EL (cell line): ENCODE measurements at places on chromosomes 13 and 19.
A peak's percentile ranks its signal among the peaks of the same experiment; 100 is the strongest.

DNA sequence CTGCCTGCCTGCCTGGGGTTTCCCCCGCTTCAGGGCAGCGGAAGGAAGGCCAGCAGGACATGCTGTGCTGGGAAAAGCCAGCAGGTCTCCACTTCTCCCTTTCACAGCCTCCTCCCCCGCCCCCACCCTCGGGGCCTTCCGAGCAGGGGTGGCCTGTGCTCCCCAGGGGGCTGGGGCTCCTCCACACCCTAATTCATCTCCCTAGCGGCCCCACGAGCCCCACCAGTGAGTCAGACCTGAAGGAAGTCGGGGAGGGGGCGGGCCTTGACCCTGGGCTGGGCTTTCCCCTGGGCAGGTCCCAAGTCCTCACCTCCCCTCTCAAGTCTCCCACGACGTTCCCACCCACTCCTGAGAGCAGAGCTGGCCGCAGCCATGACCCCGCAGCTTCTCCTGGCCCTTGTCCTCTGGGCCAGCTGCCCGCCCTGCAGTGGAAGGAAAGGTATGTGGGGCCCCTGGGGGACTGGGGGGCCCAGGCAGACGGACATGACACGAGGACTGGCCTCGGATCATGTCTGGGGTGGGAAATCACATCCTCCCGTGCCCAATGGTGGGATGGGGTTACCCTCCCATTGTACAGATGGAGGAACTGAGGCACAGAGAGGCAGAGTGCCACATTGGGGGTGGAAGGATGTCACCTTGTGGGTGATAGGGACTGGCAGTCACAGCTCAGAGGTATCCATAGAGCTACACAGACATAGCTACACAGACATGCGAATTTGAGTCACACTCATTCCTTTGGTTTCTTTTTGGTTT lies at the start of gene EBI3:
Gene EBI3, plus strand, starts transcription at position 345 of the 753 bp plus-strand sequence. Its CDS starts 28 bp downstream, at position 373.
- DNase-seq: peak; percentile 82

DNA sequence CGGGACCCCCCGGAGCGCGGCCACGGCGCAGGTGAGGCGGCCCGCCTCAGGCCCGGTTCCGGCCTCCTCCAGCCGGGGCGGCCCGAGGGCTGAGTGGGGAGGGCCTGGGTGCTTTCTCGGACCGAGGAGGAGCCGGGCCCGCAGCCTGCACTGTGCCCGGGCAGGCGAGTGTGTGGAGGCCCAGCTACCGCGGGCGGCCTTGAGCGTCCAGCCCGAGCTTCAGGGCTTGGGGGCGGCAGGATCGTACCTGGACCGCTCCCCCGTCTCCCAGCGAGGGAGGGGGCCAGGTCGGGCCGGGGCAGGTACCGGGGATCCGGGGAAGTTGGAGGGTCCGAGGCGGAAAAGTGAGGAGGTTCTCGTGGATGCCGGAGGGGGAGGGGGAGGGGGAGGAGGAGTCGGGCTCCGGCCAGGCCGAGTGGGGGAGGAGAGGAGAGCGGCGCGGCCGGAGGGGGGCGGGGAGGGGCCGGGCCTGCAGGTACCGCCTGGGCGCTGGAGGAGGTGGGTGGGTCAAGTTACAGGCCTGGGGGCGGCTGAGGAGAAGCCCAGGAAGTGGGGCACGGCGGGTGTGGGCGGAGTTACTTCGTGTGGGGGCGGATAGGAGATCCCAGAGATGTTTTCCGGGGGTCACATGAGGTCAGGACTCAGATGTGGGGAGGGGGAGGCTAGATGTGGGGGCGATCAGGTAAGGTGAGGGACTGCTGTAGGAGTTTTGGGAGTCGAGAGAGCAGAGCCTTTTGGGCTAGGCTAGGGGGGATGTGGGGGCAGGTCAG lies 545 bp downstream of the NACC1 start:
- peak; percentile 66 for DNase-seq

DNA sequence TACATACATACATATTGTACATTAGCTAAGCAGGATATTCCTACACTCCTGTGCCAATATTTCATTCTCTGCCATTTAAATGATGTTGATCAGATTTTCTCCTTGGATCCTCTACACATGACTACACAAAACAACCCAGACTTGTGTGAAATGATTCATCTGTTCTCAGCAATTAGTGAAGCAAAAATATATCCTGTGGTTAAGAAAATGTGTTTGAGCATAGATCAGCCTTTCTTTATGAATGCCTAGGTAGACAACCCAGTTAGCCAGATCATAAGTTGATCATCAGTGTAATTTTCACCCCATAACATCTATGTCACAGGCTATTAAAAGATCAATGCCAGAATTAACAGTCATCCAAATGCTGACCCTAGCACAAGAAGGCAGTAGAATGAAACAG lies 275.2 kb upstream of the EDNRB start:
- DNase-seq: peak; percentile 2

GRCh38 chr13:110925023-110925612 lies 10.2 kb upstream of the ANKRD10 start:
- no peak for DNase-seq

DNA sequence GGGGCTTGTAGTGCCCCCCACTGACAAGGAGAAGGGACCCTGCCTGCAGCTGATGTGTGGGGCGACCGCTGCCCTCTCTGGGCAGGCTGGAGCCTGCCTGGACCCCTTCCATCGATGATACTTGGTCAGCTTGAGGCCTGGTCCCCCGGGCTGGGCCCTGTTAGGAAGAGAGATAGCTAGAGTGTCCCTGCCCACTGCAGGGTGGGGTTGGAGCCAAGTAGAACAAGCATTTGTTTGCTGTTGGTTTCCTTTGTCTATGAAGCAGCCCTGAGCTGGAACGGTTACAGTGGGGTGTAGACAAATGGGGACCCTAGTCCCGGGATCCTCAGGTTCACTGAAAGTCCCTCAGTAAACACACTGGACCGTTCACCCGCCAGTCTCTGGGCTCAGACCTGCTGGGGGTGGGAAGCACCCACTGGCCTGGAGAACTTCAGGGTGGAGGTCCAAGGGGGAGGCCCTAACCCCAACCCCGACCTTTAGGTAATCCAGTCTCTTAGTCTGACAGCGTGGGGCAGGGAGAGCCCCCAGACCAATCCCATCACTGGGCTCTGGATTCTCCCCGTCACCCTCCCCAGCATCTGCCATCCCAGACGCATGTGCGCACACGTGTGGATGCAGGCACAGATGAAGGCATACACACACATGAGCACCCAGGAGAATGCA lies 204.8 kb upstream of the ZNF536 start:
- no peak for DNase-seq

- no peak for DNase-seq
Observed at GRCh38 chr13:66899955-66900354, 330.2 kb downstream of the PCDH9 start.

GRCh38 chr13:97495678-97496077 lies 61.7 kb downstream of the RAP2A start:
- DNase-seq: no peak
